ENCODE measurements at places on chromosomes 5 and 9.

- DNase-seq = peak; percentile 34
Measured at GRCh38 chr9:134058716-134059115, 9.1 kb downstream of the BRD3 start.

- DNase-seq = no peak
Measured at GRCh38 chr5:174454464-174454863, 269.9 kb upstream of the MSX2 start.

GRCh38 chr9:103902263-103902662, 191.8 kb upstream of the SMC2 start:
- DNase-seq = no peak

GRCh38 chr9:81512641-81513040, 176.7 kb downstream of the TLE1 start:
- no peak for DNase-seq

DNA sequence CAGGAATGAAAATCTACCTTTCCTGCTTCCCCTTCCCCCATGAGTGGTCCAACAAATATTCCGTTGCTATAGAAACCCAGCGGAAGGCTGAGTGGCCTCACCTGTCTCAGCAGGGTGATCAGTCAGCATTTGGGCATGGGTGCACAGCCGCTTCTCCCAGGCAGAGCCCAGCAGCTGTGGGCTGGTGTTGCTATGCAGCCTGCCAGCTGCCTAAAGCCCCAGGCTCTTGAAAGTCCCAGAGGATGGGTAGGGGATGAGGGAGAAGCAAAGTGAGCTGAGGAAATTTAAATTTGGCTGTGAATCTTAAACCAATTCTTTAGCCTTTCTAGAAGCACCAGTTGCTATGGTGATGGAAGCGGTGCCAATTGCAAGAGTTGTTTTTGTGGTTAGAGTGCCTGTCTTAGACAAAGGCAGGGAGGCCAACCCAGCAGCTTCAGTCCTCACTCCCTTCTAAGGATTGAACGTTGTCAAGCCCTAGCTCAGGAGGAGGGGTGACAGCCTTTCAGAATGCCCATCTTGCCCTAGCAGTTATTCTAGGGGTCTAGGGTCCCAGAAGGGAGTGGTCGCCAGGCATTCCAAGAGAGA, 151.5 kb upstream of the PITX1 start:
- DNase-seq = no peak

GRCh38 chr5:111131356-111131755, 39.2 kb downstream of the WDR36 start:
- no peak for DNase-seq

DNA sequence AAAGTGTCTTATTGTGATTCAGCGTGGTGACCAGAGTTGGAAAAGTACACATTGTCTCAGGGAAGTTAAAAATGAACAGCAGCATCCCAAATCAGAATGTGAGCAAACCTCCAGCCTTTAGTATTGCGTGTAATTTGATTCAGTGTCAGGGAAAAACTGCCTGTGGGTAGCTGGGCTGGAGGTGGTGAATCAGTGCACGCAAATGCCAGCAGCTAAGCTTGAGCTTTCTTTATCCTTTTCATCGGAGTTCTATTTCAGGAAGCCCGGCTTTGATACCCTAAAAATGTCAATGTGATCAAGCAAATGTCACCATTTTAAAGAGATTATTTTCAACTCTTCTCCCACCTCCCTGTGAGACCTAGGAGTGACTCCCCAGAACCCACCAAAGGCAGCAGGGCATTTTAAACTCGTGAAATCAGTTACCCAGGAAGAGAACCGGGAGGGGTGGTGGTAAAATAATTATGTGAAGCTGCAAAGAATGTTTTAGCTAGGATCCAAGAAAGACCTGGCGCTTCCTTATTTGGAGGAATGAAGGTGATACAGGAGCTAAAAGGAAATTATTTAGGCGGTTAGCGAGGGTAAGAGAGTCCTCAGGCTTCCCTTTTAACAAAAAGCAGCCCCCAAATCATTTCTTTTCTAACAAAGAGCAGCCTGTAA, 25.7 kb upstream of the C5orf47 start:
- DNase-seq = no peak

GRCh38 chr9:28329323-28329722, 756.0 kb upstream of the C9orf72 start:
- DNase-seq = no peak

GRCh38 chr5:130045334-130045733, 141.1 kb downstream of the CHSY3 start:
- no peak for DNase-seq

GRCh38 chr5:2220741-2221140, 338.0 kb upstream of the IRX4 start:
- DNase-seq = peak; percentile 46

DNA sequence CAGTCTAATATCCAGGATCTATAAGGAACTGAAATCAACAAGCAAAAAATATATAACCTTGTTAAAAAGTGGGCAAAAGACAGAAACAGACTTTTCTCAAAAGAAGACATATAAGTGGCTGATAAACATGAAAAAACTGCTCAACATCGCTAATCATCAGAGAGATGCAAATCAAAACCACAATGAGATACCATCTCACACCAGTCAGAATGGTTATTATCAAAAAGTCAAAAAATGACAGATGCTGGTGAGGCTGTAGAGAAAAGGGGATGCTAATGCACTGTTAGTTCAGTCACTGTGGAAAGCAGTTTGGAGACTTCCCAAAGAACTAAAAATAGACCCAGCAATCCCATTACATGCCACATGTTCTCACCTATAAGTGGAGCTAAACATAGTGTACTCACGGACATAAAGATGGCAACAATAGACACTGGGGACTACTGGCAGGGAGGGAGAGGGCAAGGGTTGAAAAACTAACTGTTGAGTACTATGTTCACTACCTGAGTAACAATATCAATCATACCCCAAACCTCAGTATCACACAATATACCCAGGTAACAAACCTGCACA, 11.7 kb upstream of the TSSK1B start:
- no peak for DNase-seq

GRCh38 chr9:128689820-128690683, 1.0 kb downstream of the SET start:
- DNase-seq = peak; percentile 76
